Head of caudate nucleus (tissue), 42 donors: ENCODE measurements at places on chromosomes 6 and 20.

DNA sequence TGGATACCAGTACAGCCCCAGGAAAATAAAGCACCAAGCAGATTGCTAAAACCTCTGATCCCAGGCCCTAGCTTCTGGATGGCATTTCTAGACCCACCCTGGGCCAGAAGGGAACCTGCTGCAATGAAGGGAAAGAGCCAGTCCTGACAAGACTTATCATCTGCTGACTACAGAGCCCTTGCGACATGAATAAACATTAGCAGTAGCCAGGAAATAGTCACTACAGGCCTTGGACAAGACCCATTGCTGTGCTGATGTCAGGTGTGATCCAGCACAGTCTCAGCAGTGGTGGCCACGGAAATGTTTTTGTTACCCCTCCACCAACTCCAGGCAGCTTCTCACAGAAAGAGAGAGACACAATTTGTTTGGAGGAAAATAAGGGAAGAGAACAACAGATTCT is 399.3 kb downstream of the HAO1 start:
- DNase-seq = no peak

GRCh38 chr6:143817621-143818020 is 25.5 kb upstream of the LTV1 start:
- DNase-seq = no peak

DNA sequence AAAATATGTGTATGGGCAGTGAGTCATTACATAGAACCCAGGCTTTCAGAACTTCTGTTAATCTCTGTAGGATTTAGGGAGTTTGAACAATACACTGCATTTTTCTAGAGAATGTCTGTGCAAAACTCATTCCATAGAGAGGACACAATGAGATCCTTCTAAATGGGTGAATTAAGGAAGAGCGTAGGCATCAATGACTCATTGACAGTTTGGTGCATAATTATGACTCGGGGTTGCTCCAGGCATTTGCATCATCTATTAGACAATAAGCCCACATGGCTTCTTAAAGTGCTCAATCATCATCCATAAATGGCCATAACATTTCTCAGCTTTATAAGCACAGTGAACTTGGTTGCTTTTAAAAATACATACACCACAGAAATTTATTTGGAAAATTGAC is 625.5 kb downstream of the CDH26 start:
- no peak for DNase-seq

DNA sequence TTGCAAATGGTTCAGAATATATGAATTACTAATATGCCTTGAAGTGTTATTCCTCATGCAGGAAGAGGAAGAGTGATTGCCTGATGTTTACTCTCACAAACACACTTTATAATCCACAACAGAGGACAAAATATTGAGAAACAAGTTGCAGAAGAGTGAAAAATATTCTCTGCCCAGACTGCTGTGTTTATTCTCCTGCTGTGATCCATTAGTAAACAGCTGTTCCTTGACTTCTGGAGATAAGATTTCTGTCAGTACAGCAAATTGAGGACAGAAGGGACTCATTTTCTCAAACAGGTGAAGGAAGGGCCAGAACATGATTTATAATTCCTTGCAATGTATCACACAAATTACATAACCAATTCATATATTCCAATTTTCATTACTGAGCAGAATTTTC is 148.0 kb downstream of the EPM2A start:
- no peak for DNase-seq

DNA sequence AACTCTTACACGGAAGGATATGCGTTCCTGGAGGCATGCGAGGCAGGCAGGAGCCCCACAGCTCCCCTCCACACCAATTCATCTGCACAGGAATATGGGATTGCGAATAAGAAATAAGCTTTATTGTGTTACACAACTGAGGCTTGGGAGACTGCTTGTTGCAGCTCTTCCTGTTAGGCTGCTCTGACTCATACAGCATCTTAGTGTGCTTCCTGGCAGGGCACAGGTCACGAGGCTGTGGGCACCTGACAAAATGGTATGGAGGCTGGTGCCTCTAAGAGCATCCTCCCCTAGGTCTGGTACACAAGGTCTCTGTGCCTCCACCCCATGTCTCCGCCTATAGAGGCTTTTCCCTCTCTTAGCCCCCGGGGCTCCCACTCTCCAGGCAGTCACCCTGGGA is 6.8 kb downstream of the SLC22A3 start:
- no peak for DNase-seq
